ENCODE measurements at places on chromosomes 6 and 20. TPM values are rescaled to one million over a fixed set of nuclear protein-coding genes. Genes with fewer than 3 reads are reported as not detected.

DNA sequence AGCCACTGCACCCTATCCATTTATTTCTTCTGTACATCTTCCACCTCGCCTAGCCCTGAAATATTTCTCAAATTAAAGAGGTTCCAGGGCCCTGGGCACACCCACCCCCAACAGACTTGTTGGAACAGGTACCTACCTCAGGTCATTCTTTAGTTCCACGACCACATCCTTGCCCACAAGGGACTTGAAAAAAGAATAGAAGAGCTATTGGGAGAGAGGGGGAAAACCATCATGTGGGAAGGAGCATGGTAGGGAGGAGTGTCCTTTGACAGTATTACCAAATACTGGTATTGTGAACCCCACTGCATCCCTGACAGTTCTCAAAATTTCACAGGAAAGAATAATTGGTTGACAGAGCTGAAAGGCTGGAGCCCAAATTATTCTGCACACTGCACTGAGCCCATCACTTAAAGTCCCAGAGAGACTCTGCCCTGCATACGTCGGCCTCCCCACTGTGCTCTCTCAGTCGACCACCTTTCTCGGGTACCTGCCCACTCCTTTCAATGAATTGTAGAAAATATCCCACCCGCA lies 762 bp downstream of the LSM2 start:
- no peak for DNase-seq

The SLC35B2 gene
- total RNA-seq = 177 TPM

- no peak for DNase-seq
Measured at GRCh38 chr20:43463527-43464218, 6.0 kb downstream of the SRSF6 start.

- peak; percentile 51 for DNase-seq
Measured at GRCh38 chr6:100001915-100002388, 7.9 kb upstream of the MCHR2 start.

GRCh38 chr6:6588924-6589709 lies 597 bp downstream of the LY86 start:
- DNase-seq = no peak

GRCh38 chr6:2244261-2245102 lies 923 bp downstream of the GMDS start:
- DNase-seq = no peak

DNA sequence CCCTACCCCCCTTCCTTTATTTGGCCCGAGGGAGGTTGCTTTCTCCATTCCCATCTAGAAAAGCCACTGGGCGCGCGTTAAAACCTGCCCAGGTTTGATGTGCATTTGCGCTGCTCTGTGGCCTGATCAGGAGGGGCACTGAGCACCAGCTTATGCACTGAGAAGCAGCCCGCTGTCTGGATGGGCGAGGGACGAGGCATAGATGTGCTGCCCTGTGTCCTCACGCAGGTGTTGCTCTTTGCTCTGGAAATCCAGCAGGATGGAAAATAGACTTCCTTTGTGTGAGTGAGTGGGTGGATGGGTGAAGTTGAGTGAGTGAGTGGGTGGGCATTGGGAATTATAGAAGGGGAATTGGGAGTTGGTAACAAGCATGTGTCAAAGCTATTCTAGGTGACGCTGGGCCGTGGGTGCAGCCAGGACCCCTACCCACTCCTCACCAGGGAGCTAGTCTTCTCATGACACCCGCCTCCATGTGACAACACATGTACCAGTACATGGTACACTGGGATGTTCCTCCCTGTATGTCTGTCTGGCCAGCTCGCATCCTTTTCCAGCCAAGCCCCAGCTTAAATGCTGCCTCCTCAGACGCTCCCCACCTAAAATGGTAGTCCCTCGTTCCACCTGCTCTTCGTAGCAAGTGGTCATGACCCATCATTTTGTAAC lies 162.6 kb downstream of the DTNBP1 start:
- DNase-seq = no peak

The GPR31 gene
- total RNA-seq = not detected

- DNase-seq = no peak
Measured at GRCh38 chr6:25676775-25677174, 24.8 kb downstream of the SCGN start.

GRCh38 chr20:11117808-11118528 lies 444.2 kb upstream of the JAG1 start:
- DNase-seq = peak; percentile 8

GRCh38 chr6:140082867-140083297 lies 708.4 kb upstream of the CITED2 start:
- DNase-seq = no peak

The RFX6 gene
- total RNA-seq = not detected

The TSPO2 gene
- total RNA-seq = not detected

DNA sequence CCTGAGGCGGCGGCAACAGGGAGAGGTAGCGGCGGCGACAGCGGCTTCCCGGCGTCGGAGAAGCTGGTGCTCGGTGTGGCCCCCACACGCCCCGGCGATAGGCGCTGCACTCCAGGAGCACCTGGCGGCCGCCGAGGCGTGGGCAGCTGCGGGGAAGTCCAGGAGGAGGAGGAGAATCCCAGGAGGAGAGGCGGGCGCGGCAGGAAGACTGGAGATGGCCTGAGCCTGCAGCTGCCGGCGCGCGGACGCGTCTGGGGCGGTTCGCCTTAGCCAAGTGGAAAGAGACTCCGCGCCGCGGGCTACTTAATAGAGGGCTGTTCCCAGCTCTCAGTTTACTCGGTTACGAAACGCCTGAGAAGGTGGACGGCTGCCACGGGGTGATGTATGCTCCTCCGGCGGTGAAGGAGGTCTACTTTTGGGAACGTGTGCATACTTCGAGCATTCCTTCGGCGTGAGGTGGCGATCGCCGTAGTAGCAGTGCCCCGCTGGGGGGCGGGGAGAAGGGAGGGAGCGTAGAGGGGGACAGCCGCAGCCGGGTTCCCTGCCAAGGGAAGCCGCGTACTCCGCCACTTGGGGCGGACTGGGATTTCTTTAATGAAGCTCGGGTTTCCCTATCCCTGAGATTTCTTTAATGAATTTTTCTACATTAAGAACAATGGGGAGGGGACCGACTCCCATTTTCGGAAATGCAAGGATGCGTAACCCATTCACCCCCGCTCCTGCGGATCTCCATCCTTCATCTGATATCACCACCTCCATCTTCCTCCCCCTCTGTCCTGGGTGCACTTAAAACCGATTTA lies at the start of gene COL12A1:
TSS of gene COL12A1 (minus strand) at position 278 of the 800 bp plus-strand sequence. CDS start 3,261 bp downstream, outside the sequence.
- DNase-seq = peak; percentile 99

DNA sequence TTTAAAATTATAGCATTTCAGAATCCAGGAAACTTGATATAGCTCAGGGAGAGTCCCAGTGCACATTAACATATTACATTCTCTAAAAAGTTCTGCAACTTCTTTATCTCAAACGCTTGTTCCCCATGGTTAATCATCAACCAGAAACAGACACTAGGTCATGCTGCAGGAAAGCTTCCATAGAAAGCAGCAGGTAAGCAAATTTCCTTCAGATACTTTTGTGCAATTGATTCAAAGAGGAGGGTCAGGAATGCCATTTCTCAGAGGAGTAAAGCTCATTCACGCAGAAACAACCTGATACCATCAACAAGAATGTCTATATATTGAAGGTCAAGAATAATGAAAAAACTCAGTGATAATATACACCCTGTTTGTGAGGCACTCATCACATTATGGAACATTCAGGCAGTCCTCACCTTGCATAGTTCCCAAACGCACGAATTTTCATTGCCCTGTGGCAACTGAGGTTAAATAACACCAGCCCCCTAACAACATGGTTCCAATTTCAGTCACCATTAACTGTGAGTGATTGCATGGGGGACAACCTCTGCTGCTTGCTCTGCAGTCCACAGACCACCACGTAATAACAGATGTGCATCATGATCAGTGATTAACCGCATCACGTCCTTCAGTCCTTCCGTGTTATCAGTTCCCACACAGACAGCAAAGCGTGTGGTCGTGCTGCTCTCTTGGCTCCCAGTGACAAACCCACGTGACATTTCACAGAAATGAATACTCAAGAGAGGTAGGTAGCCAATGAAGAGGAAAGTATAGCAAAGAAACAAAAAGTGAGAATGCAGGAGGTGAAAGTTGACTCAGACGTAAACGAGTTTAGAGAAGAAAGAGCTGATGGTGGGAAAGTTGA lies 95.7 kb downstream of the LY86 start:
- DNase-seq = no peak

The CCDC170 gene
- total RNA-seq = not detected

GRCh38 chr6:14673201-14673600 lies 555.6 kb downstream of the CD83 start:
- no peak for DNase-seq

The BACH2 gene
- 0.31 TPM for total RNA-seq

GRCh38 chr6:160861824-160862223 lies 129.7 kb upstream of the MAP3K4 start:
- DNase-seq = no peak

The VWA7 gene
- total RNA-seq = 2.2 TPM

DNA sequence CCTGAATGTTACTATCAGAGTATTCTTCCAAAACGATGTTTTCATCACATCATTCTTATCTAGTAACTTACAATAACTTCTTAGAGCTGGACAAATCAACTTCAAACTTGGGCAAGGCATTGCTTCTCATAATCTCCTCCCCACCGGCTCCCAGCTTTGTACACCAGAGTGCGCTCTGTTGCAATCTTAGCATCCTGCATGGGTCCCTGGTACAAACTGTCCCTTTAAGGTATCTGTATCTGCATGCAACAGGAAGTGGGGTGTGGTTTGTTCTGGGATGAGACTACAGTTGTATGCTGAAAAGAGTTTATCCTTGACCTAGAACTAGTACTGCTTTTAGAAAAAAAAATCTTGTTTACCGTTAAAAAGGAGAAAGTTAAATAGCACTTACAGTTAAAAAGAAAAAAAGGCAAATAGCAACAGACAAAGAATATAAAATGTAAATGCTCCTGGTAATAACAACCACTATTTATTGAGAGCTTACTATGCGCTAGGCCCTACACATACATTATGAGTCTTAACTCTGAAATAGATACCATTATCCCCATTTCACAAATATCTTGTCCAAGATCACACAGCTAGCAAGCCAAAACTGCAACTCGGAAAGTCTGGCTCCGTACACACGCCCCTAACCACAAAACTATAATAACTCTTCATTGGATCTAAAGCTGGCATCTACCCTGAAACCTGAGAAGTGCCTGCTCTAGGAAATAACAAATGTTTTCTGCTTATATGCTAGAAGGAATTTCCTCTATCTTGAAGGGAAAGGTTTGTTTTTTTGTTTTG lies 9.8 kb upstream of the HECA start:
- DNase-seq = peak; percentile 81

DNA sequence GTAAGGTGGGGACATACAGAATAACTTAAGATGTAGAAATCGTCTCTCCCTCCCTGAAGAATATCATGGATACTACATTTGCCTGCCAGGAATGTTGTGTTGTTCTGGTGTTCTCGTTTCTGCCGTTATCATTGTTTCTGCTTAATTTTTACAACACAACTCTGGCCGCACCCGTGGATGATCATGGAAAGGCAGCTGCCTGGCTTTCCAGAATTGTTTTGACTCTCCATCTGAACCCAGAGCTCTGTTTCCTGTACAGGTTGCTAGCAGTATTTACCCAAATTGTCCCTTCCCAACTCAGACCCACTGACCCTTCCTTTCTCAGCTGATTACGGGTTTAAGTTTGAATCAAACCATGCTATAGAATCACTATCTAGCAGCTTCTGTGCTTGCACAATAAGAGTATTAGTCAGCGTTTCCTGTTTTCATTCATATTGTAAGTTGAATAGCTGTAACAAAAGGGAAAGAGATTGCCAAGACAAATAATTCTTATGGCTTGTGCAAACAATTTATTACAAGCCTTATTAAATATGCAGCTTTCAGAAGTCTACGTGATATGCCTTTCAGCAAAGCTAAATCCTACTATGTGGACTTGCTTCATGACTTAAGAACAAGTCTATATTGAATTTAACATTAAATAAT lies 139.0 kb downstream of the MTHFD1L start:
- peak; percentile 48 for DNase-seq

DNA sequence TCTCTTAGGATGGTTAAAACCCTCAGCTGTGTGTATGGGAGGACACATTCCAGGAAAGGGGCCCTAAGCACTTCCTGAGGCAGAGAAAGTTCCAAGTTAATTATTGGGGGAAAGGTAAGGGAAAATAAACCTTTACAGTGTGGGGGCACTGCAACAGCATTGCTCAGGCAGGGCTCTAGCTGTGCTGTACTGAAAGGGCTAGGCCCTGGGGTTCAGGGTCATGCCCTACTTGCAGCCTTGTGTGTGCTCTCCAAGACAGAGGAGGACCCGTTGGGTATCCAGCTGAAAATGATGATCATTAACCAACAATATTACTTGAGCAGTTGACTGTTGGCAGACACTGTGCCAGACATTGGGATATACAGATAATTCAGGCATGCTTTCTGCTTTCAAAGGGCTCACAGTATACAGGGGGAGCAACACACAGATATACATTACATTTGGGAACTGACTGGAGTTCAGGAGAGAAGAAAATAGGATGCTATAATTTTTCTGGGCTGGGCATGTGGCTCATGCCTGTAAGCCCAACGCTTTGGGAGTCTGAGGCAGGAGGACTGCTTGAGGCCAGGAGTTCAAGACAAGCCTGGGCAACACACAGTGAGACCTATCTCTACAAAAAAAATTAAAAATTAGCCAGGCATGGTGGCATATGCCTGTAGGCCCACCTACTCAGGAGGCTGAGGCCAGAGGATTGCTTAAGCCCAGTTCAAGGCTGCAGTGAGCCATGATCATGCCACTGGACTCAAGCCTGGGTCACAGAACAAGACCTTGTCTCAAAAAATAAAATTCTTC lies 9.1 kb upstream of the RPL7L1 start:
- no peak for DNase-seq

DNA sequence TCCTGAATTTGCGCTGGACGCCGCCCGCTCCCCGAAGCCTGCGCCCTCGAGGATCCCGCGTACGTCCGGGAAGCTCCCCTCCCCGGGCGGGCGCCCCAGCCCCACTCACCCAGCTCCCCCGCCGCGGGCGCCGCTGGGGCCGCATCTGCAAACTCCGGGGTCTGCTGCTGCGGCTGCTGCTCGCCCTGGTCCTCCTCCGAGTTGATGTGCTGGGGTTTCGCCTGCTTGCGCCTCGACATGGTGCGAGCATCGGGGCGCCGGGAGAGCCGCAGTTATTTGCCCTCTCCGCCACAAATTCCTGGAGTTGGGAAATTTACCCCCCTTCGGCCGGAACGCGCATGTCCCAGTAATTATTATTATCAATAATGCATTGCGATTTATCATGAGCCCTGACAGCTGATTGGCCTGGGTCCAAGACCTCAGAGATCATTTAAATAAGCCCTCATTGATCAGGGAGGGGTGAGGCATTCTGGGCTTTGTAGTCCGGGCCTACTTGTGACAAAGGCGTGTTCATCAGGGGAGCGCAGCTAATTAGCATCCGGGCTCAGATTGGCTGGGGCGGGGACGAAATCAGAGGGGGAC lies at the start of gene SALL4:
TSS of gene SALL4 (minus strand) at position 352 of the 582 bp plus-strand sequence. CDS start at position 239, 113 bp downstream.
- no peak for DNase-seq

All from H4 (cell line).